AG08395 (cell line): ENCODE measurements at places on chromosomes 5 and 9.

DNA sequence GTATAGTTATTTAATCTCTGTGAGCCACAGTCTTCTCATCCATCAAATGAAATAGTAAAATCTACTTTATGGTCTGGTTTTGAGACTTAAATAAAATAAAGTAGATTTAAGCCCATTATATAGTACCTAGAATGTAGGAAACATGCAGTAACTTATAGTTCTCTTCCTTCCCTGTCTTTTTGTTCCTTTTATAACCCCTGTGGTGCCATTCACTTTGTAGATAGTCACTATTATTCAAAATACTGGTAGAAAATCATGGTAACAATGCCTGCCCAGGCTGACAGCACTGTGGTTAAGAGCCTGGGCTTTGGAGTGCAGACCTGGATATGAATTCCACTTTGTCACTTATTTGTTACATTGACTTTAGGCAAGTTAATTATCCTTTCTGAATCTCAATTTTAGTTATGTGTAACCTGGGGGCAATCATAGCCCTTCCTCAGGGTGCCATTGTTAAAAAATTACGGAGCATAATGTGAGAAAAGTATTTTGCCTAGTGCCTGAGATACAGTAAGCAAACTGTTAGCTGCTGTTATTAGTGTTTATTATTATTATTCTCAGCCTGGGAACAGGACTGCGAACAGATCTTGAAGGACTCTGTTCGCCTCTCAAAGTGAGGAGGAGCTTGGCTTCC lies 100.4 kb downstream of the RALGPS1 start:
- DNase-seq, result no peak

DNA sequence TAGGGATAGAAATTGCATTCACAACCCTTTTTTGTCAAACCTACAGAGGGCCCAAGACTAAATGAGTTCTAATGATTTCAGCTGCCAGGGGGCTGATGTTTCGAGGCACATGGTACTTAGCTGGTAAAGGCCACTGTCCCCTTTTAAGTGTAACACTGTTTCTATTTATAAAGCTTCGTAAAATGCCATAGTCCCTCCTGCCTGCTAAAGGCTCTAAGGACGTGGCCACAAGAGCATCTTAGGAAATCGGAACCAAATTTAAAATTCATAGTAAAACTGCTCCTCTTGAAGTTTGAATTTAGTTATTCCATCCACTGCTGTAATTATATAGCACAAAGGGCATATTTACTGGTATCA lies 170.3 kb upstream of the WWC1 start:
- DNase-seq, result no peak

DNA sequence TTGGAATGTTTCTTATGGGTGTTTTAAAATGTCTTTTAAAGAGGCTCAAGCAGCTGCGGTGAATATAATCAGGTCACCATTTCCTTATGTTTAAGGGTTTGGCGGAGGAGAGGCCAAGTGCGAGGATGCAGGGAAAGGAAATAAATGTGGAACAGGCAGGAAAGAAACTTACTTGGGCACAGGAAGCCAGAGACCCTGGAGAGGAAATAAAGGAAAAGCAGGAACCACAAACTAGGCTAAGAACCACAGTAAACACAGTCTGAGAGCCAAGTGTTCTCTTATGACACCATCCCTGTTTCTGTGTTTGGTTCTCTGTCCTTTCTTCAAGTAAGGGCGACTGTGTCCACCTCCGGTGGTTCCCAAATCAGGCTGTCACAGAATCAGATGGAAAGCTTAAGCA lies 166.5 kb downstream of the C9orf152 start:
- no peak for DNase-seq

DNA sequence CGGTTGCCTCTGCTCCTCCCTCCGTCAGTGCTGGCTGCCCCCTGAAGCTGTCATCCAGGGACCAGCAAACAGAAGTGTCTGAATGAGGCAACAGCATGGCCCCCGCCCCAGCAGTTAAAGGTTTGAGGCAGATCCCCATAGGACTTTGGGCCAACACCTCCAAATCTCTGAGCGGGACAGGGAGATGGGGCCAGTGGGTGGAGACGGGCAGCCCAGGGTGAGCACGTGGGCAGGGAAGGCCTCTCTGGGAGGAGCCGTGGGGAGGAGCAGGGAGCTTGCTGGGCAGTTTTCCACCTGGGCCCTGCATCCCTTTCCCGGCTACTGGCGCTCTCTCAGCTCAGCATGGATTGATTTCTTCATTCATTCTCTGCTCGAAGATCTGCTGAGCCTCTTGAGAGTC lies 39.1 kb upstream of the NOTCH1 start:
- DNase-seq, result peak; percentile 48

- peak; percentile 92 for DNase-seq
These were observed 31.0 kb downstream of the GOLGA2 start for GRCh38 chr9:128244837-128245231.

DNA sequence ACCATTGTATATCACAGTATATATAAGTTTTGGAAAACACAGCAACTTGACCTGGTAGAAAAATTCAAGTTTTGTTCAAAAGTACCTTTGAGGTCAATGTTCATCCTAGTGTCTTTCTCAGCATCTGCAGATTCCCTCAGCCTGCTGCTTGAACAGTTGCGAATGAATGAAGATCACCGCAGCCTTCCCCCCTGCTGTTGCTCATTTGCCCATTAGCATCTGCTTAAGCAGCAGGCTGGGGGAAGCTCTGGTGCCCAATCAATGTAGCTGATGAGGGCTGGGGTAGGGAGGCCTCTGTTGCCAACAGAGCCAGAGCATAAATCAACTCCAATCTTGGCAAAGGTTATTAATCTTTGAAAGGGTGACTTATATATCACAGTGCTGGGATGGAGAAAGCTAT lies 586.5 kb upstream of the PTPRD start:
- no peak for DNase-seq

DNA sequence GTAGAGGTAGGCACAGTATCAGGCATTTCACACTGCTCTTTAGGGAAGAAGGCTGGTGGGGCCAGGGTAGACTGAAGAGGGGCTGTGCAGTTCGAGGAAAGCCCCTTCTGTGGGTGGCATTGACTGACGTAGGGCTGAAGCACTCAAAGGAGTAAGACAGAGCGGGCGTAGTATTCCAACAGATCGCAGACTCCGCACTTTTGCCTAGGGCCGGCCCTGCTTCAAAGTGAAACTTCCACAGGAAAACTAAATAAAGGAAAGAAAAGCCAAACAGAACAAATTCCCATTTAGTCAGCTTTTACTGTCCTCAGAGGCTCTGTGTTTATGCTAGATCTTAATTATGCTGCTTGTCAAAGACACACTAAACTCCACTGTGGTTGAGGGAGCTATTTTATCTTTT lies 493.0 kb upstream of the WWC1 start:
- DNase-seq, result no peak

DNA sequence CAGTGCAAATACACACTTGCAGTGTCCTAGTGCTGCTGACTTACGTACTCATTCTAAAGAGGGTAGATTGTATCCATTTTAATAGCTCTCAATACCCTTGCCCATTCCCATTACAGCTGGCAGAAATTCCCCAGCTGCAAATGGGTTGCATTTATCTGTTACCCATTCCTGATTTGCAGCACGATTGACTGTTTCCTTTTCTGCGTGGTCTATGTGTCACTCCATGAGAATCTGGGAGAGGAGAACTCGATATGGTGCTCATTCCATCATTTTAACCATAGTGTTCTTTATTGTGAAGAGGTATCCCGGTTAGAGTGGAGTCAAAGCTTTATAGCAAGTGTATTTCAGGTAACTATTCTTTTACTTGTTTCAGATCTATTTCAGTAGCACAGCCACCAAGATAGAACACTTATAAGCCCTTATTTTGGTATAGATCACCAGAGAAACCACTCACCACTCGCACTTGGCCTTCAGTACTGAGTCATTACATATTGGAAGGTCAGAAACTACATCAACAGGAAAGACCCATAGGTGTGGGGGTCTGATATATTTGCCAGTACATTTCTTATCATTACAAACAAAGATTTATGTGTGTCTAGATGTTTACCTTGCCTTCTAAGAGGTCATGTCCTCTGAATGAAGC lies 139.5 kb downstream of the MUSK start:
- DNase-seq, result no peak

DNA sequence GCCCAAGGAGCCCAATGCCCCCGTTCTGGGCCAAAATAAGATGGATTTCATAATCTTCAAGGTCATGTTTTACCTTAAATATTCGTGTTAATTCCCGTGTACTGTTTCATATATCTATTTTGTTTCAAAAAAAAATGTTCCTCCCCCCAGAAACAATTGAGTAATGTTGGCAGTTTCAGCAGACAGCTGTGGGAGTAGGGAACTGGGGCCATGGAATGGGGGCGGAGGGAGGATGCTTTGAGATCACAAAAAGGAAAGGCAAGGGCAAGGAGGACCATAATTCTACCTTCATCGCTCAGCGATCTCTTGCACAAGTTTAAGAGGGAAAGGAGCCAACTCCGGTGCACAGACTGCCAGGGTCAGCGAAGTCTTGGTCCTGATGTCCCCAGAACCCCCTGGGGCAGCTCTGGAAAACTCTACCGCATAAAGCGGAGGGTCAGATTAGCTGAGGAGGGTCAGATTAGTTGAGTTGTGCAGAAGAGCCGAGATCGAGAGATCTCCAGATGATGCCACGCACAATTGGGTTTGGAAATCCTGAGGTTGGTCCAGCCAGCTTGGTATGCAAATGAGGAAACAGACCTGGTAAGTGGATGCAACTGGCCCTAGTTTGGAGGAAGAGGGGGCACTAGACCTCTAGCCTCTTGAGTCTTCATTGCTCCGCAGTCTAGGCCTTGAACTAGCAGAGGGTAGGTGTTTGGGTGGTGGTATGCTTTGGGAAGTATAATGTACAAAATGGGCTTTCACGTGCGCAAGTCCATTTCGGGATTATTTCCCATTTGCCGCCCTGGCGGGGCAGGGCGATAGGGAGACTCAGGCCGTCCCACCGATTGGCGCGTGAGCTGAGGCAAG lies 24.0 kb downstream of the CDKN2A start:
- DNase-seq, result no peak

DNA sequence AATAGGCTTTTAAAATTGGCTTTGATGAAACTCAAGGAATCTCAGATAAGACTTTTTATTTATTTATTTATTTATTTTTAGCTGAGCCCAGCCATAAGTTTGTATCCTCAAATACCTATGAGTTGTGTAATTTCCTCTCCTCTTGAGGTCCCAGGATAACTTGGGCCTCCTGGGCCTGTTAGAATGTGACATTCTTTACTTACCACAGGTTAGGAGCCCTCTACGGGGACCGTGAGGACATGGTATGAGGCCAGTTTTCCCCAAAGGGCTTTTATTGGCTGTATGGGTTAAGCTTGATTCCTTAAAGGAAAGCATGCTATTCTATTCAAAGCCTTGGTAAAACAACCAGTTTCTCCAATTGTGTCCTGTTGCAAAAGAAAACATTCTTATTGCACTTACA lies 16.9 kb downstream of the SHISAL2B start:
- DNase-seq, result no peak

DNA sequence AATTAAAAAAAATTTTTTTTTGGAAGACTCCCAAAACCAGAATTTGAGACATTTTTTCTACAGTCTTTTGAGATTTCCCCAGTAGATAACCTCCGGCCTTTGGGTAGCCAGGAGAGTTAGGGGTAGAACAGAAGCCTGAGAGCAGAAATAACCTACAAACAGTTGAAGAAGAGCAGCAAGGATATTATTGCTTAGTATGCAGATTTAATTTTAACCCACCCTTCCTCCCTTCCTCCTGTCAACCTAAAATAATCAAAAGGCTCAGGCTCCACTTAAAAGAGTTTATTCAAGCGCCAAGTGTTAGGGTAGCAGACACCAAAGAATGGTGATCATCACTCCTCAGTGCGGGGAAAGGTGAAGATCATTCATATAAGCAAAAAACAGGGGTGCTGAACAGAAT lies 17.4 kb upstream of the FAM120A start:
- DNase-seq, result no peak

DNA sequence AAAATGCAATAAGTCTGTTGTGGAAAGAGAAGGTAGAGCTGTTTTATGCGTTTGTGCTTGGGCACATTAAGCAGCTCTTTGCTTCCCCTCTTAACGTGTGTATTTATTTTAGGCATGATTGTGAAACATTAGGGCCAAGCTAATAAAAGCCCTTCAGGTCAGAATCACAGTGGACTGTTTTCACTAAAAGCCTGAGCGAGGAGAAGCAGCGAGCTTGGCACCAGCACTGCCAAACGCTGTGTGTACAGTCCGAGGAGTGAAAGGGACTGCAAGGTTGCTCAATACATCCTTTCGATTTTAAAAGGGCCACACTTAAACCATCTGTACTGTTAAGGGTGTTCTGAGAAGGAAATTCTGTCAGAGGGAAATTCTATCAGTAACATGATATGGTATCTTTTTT lies 107.2 kb upstream of the CKMT2 start:
- DNase-seq, result no peak

DNA sequence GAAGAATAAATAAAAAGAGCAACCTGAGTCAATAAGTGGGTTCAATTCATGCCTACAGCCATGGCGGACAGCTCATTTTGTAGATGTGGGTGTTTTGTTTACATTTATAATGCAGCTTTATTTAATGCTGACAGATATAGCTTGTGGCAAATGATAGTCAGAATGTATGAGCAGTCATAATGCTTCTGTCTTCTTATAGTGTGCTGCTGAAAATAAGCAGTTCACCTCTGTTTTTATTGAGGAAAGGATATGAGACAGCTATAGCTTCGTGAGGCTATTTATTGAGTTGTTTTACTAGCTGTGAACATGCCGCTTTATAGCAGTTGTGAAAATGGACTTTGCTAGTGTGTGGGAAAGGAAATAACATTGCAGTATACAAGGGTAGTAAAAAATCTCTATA lies 147.4 kb downstream of the PBX3 start:
- DNase-seq, result no peak

- no peak for DNase-seq
These were observed 130.3 kb downstream of the FSTL4 start for GRCh38 chr5:133482028-133482427.

DNA sequence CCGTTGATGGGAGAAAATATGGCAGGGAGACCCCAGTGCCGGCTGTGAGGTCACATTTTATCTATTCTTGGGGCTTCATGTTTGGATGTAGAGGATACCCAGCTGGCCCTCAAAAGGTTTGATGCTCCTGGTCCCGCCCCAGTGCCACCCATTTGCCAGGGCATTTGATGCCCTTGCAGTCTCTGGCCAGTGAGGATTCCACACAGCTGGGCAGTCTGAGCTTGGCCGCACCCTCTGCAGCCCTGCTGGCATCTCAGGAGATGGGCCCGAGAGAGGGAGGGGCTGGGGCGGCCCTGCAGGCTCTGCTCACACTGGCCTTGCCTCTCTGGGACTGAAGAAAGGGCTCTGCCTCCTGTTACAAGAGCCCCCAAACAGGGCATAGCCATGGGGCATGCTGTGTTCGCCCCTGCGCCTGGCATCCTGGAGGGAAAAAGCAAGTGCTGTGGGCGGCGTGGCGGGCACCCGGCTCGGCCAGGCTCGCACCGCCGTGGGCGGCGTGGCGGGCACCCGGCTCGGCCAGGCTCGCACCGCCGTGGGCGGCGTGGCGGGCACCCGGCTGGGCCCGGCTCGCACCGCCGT lies 27.6 kb downstream of the ADAMTSL2 start:
- DNase-seq, result no peak

GRCh38 chr9:131776473-131776872 lies 36.6 kb upstream of the RAPGEF1 start:
- DNase-seq, result peak; percentile 49

GRCh38 chr9:131402738-131403492 lies 9.0 kb downstream of the PRRC2B start:
- DNase-seq, result peak; percentile 85
